Activated CD4-positive, alpha-beta memory T cell treated with anti-CD3 and anti-CD28 coated beads, Interleukin-2, amount 10 ng/mL, durations not matched to agents 7 days and 5 days (primary cell): ENCODE measurements at places on chromosomes 3 and 15. TPM values are rescaled to one million over a fixed set of nuclear protein-coding genes. Genes with fewer than 3 reads are reported as not detected.

OIP5 gene
- 15.2 TPM for total RNA-seq

DNA sequence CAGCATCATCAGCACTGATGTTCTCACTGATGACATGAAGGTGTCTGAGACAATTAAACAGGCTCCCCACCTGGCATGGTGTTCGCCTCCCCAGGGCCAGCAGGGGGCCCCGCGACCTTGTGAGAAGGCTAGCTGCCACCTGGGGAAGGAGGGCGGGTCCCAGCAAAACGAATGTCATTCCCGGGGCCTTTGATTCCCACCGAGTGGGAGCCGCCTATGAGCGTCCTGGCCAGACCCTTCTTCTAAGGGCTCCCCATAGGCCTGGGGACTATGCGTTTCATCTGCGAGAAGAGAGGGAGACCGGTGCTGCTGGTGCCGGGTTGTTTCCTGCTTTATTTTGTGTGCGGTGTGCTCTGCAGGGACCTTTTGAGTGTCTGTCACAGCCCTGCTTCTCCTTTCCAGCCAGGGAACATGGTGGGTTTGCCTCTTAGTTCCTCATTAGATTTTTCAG is 20.5 kb upstream of the MINDY4B start:
- DNase-seq = peak; percentile 57
- H3K4me1 ChIP-seq = peaks cover 5% of the 10 kb centered on the region
- no peak overlapping the region for H3K4me3 ChIP-seq
- H3K27ac ChIP-seq = no peak overlapping the region
- peaks cover 28% of the 10 kb centered on the region for H3K27me3 ChIP-seq
- H3K36me3 ChIP-seq = no peaks in the 10 kb centered on the region

DNA sequence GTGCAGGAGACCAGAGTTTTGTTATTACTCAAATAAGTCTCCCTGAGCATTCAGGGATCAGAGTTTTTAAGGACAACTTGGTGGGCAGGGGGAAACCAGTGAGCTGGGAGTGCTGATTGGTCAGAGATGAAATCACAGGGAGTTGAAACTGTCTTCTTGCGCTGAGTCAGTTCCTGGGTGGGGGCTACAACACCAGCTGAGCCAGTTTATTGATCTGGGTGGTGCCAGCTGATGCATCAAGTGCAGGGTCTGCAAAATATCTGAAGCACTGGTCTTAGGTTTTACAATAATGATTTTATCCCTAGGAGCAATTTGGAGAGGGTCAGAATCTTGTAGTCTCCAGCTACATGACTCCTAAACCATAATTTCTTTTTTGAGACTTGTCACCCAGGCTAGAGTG is 13.8 kb upstream of the ZNF662 start:
- no peaks in the 10 kb centered on the region for H3K36me3 ChIP-seq
- DNase-seq = no peak
- H3K4me3 ChIP-seq = no peak overlapping the region
- H3K4me1 ChIP-seq = peaks cover 30% of the 10 kb centered on the region
- H3K27me3 ChIP-seq = peaks cover 15% of the 10 kb centered on the region

DNA sequence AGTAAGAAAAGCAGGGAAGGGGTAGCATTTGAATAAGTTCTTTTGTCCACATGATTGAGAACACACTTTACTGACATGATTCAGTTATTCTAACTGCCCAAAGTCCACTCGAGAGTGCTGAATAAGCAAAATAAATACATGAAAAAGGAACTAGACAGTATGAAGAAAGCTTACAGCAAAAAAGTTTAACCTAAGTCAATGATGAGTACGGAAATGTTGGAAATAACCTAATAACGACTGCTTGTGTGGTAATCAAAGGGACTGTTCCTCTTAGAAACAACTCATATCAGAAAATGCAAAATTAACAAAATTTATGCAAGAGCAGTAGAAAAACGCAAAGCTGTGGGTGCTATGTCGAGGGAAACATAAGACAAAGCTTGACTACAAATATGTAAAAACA is 36.6 kb downstream of the DMXL2 start:
- H3K4me3 ChIP-seq = no peak overlapping the region
- DNase-seq = no peak
- H3K27me3 ChIP-seq = no peaks in the 10 kb centered on the region
- H3K4me1 ChIP-seq = no peaks in the 10 kb centered on the region
